ENCODE measurements at places on chromosomes 16 and 17.

GRCh38 chr16:23511731-23512130 lies 1.4 kb upstream of the GGA2 start:
- DNase-seq: no peak

DNA sequence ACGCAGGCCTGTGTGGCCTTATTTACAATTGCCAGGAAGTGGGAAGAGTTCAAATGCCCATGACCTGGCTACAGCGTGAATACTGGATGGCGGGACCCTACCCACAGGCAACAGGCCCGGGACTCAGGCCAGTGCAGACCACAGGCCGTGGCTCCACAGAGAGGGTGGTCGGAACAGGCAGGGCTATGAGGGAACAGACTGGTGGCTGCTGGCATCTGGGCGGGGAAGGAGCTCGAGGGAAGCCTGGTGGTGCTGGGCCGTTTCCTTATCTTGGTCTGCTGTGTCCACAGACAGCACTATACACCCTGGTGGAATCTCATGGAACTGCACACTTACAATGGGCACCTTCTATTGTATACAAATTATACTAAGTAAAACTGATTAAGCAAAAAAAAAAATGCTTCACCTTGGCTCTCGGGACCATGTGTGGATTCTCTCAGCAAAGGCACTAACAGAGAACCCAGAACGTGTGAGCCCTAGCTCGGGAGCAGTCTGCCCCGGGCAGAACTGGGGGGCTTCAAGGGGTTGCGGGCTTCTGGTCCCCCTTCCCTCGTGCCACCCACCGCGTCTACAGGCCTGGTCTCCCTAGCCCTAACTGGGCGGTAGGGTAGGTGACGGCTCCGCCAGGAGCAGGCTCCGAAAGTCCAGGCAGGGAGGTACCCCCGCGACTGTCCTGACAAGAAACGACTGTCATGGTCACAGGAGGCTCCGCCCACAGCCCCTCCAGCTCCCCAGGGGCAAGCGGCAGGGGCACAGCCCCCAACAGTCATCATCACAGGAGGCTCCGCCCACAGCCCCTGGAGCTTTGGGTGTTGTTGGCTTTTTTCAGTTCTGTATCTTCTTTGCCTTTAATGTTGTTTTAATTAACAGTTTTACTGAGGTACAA lies 21.8 kb downstream of the CEP131 start:
- peak; percentile 59 for DNase-seq

- peak; percentile 62 for DNase-seq
These were observed 5.7 kb downstream of the GRN start for GRCh38 chr17:44350733-44351226.

GRCh38 chr16:27966756-27967155 lies 96.8 kb downstream of the GSG1L start:
- DNase-seq: no peak

DNA sequence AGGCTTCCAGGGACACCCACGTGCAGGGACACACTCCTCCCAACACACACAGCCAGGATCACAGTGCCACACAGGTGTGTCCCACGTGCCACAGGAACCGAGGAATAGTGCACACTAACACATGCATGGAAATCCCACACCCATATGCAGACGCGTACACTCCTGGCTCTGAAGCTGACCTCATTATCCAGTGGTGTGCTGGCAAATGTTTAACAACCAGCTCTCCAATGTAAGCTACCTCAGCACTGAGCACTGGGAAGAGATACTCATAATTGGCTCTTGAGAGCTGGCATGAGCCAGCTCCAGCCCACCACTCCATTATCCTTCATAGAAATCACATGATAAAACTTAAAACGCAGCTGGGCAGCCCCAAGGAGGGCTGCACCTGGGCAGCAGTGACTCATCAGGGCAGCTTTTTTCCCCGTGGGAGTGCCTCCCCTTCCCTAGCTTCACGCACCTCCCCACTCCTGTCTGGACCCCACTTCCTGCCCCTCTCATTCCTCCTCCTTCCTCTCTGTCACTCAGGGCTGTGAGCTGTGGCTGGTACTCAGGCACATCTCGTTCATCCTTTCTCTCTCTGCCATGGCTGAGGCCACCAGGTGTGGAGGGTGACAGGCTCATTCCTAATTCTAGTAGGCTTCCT lies 14.9 kb upstream of the TBX21 start:
- no peak for DNase-seq

GRCh38 chr17:80270836-80271235 lies 10.2 kb downstream of the RNF213 start:
- DNase-seq: peak; percentile 4

GRCh38 chr17:65229621-65229995 lies 92.4 kb downstream of the RGS9 start:
- no peak for DNase-seq

DNA sequence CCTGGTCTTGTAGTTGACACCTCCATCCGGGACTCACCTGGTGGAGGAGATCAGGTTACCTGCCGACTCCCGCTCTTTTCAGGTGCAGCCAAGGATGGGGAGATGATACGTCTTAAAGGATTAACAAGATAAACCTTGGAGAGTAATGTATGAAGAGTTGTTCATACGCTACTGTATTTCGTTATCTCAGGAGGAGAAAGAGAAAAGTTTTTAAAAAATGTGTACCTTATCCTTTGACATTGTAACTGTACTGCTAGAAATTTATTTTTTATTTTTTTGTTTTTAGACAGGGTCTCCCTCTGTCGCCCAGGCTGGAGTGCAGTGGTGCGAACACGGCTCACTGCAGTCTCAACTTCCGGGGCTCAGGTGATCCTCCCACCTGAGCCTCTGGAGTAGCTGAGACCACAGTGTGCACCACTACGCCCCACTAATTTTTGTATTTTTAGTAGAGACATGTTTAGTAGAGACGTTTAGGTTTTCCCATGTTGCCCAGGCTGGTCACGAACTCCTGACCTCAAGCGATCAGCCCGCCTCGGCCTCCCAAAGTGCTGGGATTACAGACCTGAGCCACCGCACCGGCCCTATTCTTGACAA lies 764 bp upstream of the SMURF2 start:
- no peak for DNase-seq

DNA sequence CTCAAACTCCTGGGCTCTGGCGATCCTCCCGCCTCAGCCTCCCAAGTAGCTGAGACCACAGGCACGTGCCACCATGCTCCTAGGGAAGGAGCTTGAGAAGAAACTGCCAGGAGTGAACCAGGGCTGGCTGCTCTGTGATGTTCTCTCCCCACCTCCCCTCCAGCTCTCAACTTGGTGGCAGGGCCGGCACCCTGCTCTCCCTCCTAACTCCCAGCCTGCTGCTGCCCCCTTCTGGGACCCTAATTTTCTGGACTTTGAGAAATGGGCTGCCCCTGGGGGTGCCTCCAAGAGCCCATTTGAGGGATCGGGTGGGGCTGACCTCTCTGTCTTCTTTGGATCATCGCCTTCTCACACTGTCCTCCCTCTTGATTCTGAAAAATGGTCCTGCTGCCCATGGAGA lies 14.9 kb upstream of the STAT3 start:
- no peak for DNase-seq

- no peak for DNase-seq
These were observed 1.0 kb upstream of the IGF2BP1 start for GRCh38 chr17:48995974-48996721.

DNA sequence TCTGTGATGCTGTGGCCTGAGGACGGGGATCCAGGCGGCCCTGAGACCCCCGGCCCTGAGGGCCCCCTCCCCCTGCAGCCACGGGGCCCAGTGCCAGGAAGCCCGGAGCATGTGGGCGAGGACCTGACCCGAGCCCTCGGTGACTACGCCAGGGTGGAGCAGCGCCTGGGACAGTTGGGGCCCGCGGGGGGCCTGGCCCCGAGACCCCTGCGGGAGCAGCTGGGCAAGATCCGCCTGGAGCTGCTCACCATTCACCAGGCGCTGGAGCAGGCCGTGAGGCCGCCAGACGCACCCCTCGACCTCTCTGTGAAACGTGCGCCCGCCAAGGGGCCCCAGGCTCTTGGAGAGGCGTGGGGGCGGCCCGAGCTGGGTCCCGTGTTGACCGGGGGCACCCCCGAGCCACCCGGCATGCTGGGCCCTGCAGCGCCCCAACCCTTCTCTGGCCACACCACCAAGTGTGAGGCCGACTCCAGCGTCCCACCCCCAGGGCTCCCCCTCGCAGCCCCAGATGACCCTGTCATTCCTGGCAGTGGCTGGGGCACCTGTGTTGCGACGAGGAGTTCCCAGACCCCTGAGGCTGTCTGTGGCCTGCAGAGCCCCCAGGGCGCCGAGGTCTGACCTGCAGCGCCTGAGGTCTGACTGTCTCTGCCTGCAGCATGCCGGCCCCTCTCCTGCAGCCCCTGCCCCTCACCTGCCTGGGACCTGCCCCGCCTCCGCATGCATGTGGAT lies 2.0 kb upstream of the NHLRC4 start:
- no peak for DNase-seq

- DNase-seq: peak; percentile 100
These were observed at the start of gene STAT3 for GRCh38 chr17:42388381-42389134. Gene STAT3 (minus strand): TSS chr17:42388442. CDS start chr17:42348516, 39,926 bp downstream.

DNA sequence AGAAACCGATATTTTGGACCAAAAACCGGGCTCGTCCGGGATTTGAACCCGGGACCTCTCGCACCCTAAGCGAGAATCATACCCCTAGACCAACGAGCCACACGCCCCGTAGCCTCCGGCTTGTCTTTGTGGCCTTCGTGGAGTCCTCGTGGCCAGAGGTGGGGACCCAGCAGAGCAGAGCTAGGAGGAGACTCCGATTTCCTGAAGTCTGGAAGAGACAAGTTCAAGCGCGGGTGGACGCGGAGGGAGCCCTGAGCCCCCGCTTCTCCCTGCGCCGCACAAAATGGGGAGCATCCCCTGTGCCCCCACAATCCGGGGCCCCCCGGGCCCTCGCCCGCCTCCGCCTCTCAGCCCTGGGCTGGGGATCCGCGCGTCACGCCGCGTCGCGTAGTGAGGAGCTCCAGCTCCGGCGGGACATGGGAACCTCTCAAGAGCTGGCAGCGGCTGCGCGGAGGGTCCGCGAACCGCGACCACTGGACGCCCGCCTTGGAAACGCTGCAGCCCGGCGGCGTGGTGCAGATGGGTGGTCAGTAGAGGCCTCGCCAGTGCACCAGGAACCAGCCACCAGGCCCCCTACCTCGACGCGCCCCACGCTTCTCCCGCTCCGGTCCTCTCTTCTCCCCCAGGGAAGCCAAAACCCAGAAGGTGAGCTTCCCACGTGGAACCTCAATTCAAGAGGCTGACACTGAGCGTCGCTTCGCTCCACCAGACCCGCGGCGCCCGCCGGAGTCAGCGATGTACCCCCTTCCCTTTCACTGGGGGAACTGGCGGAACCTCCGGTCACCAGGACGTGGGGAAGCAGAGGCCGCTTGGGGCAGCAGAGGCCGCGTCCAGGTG lies 5.2 kb upstream of the OR1F1 start:
- no peak for DNase-seq

DNA sequence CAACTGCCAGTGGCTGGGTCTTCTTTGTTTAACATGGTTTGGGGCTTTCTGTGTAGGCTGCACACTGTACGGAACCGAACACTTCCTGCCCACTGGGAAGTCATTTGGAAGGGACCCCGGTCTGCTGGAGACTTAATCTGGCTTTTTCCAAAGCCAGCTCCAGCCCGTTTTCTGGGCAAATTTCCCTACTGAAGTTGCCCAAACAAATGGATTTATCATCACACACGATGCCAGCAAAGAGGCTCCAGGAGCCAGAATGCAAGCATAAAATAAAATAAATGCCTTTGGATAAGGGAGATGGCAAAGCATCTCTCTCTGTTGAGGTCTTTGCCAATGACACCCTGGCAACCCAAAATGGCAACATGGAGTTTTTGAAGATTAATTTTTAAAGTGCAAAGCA lies 259.9 kb upstream of the IRX3 start:
- DNase-seq: peak; percentile 6

DNA sequence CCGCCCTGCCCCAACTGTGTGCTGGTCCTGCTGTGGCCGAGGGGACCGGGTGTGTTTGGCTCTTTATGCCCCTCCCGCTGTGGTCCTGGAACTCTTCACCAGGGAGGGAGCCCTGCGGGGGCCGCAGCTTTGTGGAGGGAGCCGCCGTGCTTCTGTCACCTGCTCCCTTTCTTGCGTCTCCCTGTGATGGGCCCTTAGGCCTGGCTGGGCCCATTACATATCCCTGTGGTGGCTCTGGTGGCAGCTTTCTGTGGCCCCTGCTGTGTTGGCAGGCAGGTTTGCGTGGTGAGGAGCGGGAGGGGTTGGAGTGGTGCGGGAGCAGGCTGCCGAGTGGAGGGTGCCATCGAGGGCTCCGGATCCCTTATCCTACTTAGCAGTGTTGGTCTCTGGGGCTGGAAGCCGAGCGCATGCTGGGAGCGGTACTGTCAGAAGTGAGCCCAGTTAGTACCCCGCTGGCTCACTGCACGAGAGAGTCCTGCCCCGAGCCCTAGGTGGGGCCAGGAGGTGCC lies 60.4 kb downstream of the PDPK1 start:
- no peak for DNase-seq

- no peak for DNase-seq
These were observed 112.6 kb upstream of the MPHOSPH6 start for GRCh38 chr16:82282662-82283061.

DNA sequence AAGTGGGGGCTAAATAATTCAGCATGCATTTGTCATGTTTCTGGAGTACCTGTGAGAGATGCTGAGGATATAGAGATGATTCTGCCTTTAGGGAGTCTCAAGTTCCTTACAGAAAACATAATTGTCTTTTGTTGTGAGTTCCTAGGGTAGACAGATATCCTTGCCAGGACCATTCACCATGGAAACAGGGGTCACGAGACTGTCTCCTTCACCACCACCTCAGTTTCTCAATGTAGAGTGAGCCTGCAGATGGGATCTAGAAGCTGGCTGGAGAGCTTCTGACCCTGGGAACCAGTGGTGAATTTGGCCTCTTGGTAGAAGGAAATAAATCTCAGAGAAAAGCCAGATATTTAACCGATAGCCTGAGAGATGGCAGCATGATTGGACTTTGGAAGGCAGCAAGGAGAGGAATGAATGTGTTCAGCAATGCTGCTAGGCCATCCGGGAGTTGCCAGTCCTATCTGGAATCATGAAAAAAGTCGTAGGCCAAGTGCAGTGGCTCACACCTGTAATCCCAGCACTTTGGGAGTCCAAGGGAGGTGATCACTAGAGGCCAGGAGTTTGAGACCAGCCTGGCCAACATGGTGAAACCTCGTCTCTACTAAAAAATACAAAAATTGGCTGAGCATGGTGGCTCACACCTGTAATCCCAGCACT lies 7.4 kb upstream of the HDAC5 start:
- DNase-seq: no peak

- DNase-seq: no peak
These were observed 170.0 kb downstream of the C16orf78 start for GRCh38 chr16:49543631-49543946.

GRCh38 chr17:7417056-7417655 lies 3.0 kb upstream of the SPEM1 start:
- no peak for DNase-seq

- DNase-seq: no peak
These were observed 41.8 kb upstream of the SLC38A10 start for GRCh38 chr17:81336930-81337325.

DNA sequence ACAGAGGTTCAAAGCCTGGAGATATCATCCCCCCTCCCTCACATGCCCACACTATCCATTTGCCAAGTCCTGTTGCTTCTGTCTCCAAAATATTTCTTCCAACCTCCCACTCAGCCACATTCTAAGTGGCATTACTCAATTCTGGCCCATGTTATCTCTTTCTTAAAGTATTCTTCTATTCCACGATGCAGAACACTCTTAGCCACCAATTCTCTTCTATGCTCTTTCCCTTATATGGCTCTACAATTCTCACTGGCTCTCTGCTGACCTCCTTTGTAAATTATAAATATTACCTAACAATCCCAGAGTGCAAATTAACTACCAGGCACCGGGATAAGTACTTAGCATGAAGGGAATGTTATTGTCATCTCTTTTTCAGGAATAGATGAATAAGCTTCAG lies 82.4 kb downstream of the KCNJ2 start:
- no peak for DNase-seq

All from midbrain (tissue), 1 donor.